NCI-H1417 (cell line): ENCODE measurements at places on chromosomes 5 and 9.

GRCh38 chr9:31745468-31745867 is 639.0 kb upstream of the ACO1 start:
- DNase-seq: no peak

DNA sequence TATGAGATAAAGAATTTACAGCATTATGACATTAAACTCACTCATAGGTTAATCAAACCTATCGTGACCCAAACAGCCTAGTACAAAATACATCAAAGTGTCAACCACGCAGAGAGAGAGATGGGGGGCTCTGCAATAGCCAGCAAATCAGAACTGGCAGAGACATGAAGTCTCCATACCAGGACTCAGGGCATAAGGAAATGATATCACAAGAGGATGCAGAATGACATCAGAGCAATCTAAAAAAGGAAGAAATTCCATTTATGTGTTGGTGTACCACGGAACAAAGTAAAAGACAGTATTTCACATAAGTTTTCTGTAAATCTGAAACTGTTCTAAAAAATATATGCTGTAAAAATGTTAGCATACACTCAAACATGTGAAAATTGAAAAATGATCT is 24.6 kb downstream of the BICD2 start:
- no peak for DNase-seq

DNA sequence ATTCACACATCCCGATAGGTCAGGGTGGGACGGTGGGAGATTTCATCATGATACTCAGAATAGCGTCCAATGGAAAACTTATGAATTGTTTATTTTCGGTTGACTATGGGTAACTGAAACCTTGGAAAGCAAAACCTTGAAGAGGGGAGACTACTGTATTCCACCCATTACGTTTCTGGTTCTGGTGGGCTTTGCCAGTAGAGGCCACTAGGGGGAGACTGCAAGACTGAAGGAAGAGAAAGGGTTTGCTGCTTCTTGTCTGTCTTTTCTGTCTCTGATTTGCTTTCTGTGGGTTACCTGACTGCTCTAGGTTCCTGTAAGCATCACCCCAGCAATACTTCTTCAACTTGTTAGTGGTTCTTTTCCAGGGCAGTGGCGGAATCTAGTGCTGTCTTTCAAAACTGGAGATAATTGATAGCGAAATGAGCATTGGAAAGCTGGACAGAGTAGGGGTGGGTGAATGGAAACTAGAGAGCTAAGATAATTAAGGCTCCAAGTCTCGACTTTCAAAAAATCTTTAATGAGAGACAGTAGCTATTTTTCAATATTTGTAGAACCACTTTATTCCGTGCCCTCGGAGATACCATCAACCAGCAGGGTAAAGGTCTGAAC is 27.0 kb downstream of the GRIN3A start:
- DNase-seq: no peak

GRCh38 chr5:136396886-136397285 is 31.5 kb upstream of the TRPC7 start:
- no peak for DNase-seq

DNA sequence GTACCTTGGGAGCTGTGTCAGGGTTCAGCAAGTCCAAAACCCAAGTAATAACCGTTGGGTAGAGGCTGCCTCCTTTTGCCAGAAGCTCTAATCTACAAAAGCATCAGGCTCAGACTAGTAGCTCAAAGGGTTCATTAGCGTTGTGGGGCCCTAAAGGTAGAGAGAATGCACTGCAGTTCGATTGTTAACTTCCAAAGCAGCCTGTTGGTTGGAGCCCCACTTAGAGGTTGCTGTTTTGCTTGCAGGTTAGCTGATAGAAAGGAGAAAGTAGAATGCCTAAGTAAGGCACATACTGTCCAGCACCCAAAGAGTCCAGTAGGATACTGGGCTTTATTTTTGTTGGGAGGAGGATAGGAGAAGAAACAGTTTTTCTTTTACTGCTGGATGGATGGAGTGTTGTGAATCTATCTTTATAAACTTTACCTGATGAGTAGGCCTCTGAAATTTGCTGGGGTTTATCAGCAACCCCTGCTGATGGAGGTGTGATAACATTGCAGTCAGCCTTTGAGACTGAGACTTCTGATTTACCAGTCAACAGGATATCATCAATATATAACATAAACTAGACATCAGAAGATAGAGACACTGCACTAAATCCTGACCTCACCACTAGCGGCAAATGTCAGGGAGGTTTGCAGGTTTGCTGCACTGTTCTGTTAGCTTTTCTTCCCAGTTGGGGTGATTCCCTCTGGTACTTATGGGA is 34.8 kb downstream of the ZNF131 start:
- DNase-seq: no peak

- DNase-seq: no peak
Measured at GRCh38 chr9:80369641-80370040, 797.9 kb downstream of the TLE4 start.

DNA sequence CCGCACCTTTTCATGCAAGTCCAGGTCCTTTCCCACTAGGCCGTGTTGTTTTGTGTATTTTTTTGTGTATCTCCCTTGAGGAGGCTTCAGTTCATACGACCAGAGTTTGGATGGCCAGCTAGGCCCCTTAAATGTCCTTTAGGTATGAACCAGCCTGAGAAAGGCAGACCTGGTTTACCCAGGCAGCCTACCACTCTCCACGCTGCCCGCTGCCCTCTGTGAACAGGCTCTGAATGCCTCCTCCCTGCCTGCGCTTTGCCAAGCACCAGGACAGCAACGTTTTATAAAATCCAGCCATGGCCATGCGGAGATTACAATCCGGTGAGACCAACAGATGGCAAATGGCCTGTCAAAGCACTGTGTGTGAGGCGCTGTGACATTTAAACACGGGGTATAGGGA is 626 bp upstream of the CLTB start:
- no peak for DNase-seq

GRCh38 chr9:89442501-89442978 is 55.4 kb downstream of the SEMA4D start:
- no peak for DNase-seq

GRCh38 chr5:150448952-150449516 is 505 bp downstream of the RPS14 start:
- DNase-seq: no peak

DNA sequence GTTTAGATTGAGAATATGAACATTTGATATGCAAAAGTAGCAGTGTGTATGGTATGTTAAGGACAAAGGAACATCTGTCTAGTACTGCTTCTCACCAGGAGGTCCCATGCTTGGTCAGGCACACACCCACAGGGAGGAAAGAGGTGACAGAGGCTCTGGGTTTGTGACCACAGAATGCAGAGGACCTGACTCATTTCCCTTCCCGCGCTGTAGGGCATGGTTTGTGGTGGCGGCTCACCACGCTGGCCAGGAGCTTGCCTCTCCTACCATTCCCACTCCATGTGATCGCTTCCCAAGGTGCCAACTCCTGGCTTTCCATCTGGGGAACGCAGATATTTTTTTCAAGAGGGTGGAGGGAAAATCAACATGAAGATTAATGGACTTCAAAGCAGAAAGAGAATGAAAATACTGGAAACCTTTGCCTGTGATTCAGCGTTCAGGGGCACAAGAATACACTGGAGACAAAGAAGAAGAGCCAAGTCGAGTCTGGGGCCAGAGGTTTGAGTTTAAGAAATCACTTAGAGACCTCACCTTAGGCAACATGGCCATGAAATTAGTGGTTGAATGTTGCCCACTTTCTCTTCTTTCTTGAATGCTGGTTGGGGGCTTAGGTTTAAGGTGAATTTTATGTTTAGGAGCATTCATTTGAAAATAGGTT is 477.8 kb downstream of the CCDC171 start:
- no peak for DNase-seq

DNA sequence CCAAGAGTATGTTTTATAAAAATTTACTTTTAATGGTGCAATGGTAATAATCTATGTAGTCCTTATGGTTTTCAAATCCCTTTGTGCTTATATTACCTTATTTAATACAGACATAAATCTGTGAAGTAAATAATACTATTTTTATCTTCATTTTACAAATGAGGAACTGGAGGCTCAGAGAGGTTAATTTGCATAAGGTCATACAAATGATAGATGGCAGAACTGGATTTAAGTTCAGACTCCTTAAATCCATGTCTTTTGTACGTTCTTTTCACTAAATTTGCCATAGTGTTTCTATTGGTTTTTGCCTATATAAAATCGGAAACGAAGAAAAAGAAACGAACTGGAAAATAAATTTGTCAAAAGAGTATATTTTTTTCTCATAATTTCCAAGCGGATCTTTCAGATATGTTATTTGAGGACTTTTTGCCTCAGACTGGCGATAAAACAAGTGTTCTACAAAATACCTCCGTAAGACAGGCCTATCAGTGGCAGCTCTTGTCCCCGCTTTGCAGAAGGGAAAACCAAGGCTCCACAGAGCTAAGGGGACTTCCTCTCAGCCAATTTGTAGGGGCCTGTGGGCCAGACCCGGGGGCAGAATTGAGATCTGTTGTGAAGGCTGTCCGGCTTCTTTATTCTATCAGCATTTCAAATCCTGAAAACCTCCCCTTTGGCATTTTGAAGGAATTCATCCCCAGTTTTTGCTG is 1.1 kb upstream of the TNFAIP8 start:
- no peak for DNase-seq
